ENCODE measurements at places on chromosomes 3 and 15. TPM values are rescaled to one million over a fixed set of nuclear protein-coding genes. Genes with fewer than 3 reads are reported as not detected.

- no peaks in the 10 kb centered on the region for H3K4me1 ChIP-seq
- H3K27ac ChIP-seq: no peak overlapping the region
- H3K4me3 ChIP-seq: no peak overlapping the region
These were observed 76.0 kb downstream of the TMCO5A start for GRCh38 chr15:38010395-38010794.

Gene ZNF35
- 9.0 TPM for total RNA-seq

Gene CCR3
- not detected for total RNA-seq

- no peak overlapping the region for H3K4me3 ChIP-seq
- DNase-seq: no peak
- H3K36me3 ChIP-seq: no peaks in the 10 kb centered on the region
These were observed 29.3 kb downstream of the SPSB4 start for GRCh38 chr3:141080431-141080830.

Gene ZNF717
- total RNA-seq: 7.3 TPM

Data from CD8-positive, alpha-beta memory T cell (primary cell).